ENCODE measurements at places on chromosomes 4 and X.

- no peak for DNase-seq
These were observed 1575.8 kb downstream of the STIM2 start for GRCh38 chr4:28436191-28437080.

GRCh38 chrX:19670854-19671620 lies 155.7 kb upstream of the MAP3K15 start:
- no peak for DNase-seq

DNA sequence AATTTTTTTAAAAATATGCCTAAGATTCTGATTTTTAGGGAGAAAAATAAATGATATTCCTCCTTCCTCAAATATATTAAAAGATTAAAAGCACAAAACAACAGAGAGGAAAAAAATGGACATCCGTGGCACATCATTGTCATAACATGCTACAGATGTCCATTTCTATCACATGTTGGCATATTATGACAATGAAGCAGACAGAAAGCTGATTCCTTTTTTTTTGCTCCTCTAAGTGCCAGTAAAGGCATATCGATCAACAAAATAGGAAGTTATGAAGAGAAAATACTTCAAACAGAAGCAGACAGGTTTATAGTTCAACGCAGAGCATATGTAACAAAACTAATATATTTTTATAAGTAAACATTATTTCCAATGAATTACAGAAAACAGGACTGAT lies 11.2 kb downstream of the KLHL8 start:
- no peak for DNase-seq

- DNase-seq, result no peak
These were observed 32.1 kb upstream of the GK start for GRCh38 chrX:30620980-30621618.

DNA sequence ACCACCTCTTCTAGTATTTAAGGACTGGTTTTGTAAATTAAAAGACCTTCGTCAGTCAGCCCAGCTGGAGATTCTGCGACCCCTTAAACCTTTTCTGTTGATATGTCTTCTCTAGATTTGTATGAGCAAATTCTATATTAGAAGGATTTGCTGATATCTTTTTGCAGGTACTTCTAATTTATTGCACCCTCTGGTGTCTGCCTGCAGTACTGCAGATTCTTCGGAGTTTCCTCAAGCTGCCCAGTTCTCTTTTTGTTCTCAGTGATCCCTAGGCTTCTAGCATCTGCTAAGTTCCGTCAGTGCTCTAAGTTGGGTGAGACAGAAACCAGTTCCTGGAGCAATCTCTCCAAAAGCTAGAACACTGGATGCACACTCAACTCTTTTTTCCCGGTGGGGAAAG lies 545.2 kb downstream of the C4orf33 start:
- peak; percentile 45 for DNase-seq

GRCh38 chr4:53558065-53558801 lies 33.1 kb downstream of the LNX1 start:
- DNase-seq, result no peak

GRCh38 chrX:38220024-38220414 lies 652 bp downstream of the SRPX start:
- DNase-seq, result peak; percentile 24

DNA sequence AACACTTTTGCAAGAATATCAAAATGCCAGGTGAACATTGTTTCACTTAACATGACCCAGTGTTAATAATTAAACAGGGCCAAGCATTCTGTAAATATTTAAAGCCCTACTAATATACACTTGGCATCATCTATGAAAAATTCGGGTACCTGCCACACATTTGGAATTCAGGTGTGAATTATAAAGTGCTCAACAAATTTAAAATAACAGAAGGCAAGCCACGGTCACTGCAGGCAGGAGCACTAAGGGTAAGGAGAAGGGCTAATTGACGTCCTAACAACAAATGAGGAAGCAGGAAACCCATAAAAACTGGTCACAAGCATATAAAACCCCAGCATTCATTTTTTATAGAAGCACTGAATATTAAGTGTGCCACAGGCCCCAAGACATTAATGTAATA lies 43.8 kb upstream of the CPEB2 start:
- no peak for DNase-seq

- no peak for DNase-seq
These were observed 31.8 kb downstream of the PDGFC start for GRCh38 chr4:156939801-156940200.

DNA sequence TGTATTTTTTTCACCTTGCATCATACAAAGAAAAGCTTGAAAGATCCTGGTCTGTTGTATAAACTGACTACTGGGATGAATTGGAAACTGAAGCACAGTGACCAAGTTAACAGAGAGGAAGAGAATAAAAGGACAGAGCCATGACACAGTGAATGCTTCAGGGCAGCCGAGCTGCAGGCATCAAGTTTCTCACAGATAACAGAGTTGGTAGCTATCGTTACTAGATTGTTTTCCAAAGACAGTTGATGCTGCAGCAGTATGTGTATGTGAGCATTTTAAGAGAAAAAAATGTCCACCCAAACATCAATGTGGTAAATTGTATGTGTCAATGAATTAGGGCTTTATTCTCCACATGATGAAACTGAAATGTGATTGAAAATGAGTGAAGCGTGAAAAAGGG lies 1032.7 kb downstream of the ADGRL3 start:
- DNase-seq, result no peak

GRCh38 chr4:105619188-105619931 lies 66.9 kb downstream of the ARHGEF38 start:
- DNase-seq, result no peak

GRCh38 chrX:69988955-69989394 lies 60.8 kb downstream of the AWAT2 start:
- DNase-seq, result peak; percentile 20

DNA sequence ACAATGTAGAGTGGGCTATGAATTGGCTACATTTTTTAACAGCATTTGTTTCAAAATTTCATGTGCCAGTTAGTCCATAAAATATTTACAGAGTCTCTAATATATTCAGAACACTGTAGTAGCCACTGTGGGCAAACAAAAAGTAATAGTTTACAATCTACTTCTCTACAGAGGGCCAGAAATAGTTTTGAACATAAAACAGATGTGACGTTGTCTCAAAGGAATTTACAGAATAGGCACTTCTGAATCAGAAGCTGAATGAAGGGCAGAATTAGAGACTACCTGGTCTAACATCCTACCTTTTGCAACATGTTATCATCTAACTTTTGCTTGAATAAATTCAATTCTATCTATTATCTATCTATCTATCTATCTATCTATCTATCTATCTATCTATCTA lies 811.9 kb upstream of the EPHA5 start:
- DNase-seq, result no peak

GRCh38 chr4:84500386-84501201 lies 1.5 kb upstream of the NKX6-1 start:
- no peak for DNase-seq

- DNase-seq, result no peak
These were observed 87.5 kb downstream of the NSUN7 start for GRCh38 chr4:40837094-40837870.

GRCh38 chrX:143648705-143649104 lies 12.8 kb upstream of the SLITRK4 start:
- no peak for DNase-seq

All from activated CD4-positive, alpha-beta memory T cell treated with anti-CD3 and anti-CD28 coated beads, Interleukin-2, amount 10 ng/mL, durations not matched to agents 7 days and 5 days (primary cell).